ENCODE measurements at places on chromosomes 11 and 22. TPM values are rescaled to one million over a fixed set of nuclear protein-coding genes. Genes with fewer than 3 reads are reported as not detected.

- DNase-seq, result no peak
Observed at GRCh38 chr11:71565263-71565662, at the start of gene KRTAP5-10. Gene KRTAP5-10 (plus strand): TSS chr11:71565563. CDS start chr11:71565588, 25 bp downstream.

DNA sequence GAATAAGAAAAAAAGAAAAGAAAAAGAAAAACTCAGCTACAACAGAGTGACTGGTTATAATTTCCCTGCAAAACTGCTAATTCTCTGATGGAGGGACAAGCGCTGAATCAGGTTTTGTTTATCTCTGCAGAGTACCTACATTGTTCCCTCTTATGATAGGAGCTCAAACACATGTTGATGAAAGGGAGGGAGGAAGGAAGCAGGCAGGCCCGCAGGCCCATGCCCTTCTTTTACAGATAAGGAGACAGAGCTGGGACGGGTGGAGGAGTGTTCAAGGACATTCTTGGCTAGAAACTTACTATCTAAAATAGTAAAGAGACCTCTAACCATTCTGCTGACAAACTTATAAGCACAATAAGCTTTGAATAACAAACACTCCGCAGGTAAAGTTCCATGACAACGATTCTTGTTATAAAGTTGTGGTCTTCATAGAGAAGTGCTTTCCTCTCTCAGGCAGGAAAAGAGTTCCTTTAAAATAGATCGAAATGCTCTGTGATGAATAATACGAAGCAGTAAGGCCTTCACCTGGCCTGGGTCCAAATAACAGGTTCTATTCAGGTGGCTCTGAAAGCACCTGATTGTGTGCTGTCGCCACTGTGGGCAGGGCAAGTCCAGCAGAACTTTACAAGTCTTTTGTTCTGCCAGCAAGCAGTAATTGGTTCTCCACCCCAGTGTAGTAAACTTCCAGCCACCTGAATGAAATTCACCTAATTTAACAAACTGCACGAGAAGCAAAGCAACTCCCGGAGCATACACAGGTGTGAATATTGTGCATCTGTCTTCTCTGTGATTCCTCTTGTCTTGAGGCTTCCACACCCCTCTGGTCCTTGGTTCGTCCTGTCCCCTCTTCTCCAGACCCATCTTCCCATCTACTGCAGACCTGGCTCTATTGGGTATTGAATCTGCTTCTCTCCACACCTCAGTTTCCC, 15.3 kb upstream of the MICAL2 start:
- DNase-seq, result no peak

DNA sequence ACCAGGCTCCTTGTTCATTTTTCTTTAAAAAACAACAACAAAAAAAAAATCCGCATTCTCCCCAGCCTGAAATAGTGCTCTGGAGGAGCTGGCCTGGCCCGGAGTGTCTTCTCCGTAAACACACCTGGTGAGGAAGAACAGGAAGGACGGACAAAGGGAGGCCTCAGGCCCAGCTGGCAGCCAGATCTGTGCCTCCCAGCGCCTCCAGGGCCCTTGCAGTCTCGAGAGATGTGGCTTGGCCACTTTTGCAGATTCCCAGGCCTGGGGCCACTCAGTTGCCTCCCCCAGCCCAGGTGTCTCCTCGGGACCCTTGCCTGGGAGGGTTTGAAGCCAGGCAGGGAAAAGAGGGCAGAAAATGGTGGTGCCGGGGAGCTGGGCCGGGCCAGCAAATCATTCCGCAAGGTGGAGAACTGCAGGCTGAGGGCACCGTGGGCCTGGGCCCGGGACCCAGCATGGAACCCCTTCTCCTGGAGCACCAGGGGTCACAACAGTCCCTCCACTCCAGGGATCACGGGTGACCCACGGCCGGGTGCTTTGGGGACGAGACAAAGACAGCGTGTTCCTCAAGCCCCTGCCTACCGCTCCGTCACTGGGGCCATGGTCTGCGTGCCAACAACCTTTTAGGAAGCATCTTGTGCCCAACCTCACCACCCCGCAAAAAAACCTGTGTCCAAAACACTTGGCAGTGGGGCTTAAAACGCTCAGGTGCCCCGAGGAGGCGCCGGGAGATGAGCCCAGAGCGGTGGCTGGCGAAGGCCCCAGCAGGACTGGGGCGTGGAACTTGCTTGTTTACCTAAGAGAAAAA, 67.1 kb upstream of the WNT7B start:
- no peak for DNase-seq

GRCh38 chr11:64243236-64243854, 2.5 kb downstream of the FKBP2 start:
- no peak for DNase-seq

DNA sequence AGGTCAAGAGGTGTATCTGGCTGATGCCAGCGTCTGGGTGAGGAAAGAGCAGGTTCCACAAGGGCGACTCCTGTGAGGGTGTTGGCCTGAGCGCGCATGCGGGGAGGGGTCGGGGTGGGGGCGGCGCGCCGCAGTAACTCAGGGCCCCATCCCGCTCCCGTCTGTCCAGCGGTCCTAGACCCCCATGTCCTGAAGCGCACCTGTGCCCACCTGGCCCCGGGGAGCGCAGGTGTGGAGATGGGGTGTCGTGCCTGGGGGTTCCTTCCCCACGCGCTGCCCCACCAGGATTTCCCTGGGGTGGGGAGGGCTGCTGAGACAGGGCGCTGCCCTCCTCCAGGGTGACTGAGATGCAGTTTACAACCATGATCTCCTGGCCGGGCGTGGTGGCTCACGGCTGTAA, 20.9 kb downstream of the RNH1 start:
- no peak for DNase-seq

DNA sequence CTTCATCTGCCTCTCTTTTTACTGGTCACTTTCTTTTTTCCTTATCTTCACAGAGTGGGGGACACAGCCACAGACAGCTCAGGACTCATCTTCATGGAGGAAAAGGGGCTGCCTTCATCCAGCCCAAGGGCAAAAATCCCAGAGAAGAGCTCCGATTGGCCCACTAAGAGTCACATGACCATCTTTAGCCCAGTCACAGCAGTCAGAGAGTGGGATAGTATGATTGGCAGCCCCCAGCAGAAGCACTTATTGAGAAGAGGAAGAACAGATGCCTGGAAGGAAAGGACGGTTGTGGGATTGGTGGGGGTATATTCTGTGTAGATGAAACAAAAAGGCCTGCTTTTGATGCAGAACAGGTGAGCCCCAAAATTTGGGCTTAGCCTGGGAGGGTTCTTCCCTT, 77.8 kb downstream of the MN1 start:
- no peak for DNase-seq

- no peak for DNase-seq
Observed at GRCh38 chr11:13868710-13869397, 93.7 kb upstream of the SPON1 start.

DNA sequence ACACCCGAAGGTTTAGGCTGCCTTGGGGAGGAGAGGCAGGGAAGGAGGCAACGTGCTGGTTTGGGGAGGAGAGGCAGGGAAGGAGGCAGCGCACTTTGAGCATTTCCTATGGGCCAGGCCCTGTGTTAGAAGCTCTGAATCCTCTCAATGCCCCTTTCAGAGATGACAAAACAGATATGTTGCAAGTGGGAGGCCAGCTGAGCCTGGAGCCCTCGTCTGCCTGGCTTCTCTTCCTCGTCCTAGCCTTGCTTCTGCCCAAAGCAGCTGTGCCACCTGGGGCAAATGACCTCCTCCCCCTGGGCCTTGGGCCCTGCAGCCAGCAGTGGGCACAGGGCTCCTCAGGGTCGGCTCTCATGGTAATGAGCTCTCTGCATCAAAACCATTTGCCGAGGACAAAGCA, 15.3 kb upstream of the LRRC32 start:
- DNase-seq, result no peak

- DNase-seq, result no peak
Observed at GRCh38 chr11:66570079-66570849, 1.9 kb upstream of the CTSF start.

- no peak for DNase-seq
Observed at GRCh38 chr11:108286956-108287355, 64.1 kb downstream of the ATM start.

DNA sequence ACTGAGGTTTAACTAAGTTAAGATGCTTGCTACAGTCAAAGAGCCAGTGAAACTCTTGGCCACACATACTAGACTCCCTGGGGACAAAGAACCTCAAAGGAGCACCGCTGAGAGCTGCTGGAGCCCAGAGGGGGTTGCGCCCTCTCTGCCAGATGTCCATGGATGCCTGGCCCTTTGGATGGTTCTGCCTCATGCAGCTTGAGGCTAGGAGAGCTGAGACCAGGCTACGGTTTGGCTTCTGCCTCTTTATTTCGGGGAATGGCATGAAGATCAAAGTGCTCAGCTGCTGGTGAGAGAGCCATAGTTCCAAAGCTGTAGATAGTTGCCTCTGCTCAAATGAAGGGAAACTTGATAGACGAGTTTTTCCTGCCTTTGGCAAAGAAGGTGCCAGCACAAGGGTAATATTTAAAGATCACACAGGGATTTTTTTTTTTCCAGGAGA, 43.0 kb downstream of the RASSF10 start:
- peak; percentile 43 for DNase-seq

- DNase-seq, result no peak
Observed at GRCh38 chr11:45168366-45169130, 22.1 kb downstream of the PRDM11 start.

GRCh38 chr11:66727282-66728037, 1.6 kb downstream of the SPTBN2 start:
- DNase-seq, result no peak

- no peak for DNase-seq
Observed at GRCh38 chr11:25527841-25528240, 804.1 kb upstream of the ANO3 start.

- DNase-seq, result peak; percentile 78
Observed at GRCh38 chr11:30346068-30346688, 23.3 kb downstream of the ARL14EP start.

GRCh38 chr11:117345039-117345438, 17.4 kb downstream of the CEP164 start:
- DNase-seq, result no peak

GRCh38 chr11:110141812-110142211, 48.6 kb downstream of the ZC3H12C start:
- DNase-seq, result no peak

DNA sequence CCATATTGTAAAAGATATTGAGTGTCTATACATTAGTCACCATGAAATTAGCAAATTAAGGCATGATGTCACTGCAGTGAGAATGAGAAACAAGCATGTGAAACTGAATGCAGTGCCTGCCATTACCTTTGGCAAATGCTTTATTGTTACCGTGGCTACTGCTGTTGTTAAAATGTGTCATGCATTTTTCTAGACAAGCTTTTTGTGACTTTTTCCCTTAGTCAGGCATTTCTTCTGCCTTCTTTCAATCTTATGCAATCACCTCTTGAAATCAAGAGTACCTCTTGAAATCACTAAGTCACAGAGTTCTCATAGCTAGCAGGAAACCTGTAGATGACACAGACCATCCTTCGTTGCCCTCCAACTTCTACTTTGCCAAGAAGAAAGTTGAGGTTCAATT, 461.7 kb upstream of the TENM4 start:
- no peak for DNase-seq

DNA sequence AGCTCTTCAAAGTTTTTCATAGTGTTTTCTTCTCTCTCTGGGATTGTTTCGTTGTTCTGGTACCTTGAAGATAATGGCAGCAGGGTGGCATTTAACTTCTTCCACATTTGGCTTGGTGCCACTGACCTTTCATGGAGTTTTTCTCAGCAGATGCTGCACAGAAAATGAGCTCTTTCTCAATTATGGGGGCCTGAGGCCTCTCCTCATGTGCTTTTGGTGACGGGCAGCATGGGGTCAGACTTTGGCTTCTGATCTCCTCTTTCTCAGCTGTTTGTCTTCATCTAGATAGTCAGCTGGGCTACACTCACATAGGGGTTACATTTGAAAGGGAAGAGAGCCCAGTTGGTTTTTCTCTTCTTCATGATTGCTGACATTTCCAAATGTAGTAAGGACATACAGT, 76.3 kb downstream of the FAT3 start:
- DNase-seq, result peak; percentile 12

DNA sequence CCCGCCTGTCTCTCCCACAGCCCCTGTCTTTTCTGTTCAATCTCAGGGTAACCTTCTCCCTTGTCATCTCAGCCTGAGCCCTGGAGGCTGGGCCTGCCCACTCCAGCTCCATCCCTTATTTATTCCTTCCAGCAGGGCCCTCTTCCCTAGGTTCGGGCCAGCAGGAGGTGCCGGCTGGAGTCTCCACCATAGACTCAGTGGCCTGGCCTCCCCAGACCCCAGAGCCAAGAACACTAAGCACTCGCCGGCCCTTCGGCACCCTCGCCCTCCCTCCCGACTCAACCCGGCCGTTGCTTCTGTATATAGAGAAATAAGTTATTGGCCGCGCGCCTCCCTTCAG, 1.4 kb upstream of the RAB1B start:
- no peak for DNase-seq

- DNase-seq, result no peak
Observed at GRCh38 chr11:31340903-31341572, 28.5 kb downstream of the DCDC1 start.

GRCh38 chr11:10699072-10699471, 5.5 kb upstream of the IRAG1 start:
- DNase-seq, result no peak

GRCh38 chr11:65786786-65787636, at the start of gene OVOL1:
Gene OVOL1 (plus strand): TSS chr11:65787063. CDS start chr11:65787374, 311 bp downstream.
- DNase-seq, result peak; percentile 26

The CCDC88B gene
- 3.6 TPM for total RNA-seq

The SMIM35 gene
- total RNA-seq, result 1.4 TPM

The MAPK8IP2 gene
- total RNA-seq, result 0.72 TPM
